ENCODE measurements at places on chromosomes 16 and 17.

GRCh38 chr16:88059701-88060386 is 108.6 kb downstream of the BANP start:
- no peak for DNase-seq

- DNase-seq = no peak
These were observed 6.2 kb upstream of the ZFHX3 start for GRCh38 chr16:73054125-73054484.

DNA sequence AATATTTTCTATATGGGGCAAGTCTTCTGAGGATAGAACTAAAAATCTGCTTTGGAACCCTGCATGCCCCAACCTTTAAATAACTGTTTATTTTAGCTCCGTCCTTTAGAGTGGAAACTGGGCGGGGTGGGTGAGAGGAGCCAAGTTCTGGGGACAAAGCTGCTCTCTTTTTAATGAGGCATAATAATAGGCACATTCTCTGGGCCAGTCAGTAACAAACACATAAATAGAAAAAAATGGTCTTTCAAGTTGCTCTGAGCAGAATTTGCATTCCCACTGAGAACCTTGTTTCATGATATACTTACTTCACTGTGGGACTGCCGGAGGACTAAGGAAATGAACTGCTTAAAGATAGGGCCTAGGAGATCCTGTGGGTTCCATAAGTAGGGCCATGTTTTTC is 51.5 kb downstream of the KNOP1 start:
- no peak for DNase-seq

DNA sequence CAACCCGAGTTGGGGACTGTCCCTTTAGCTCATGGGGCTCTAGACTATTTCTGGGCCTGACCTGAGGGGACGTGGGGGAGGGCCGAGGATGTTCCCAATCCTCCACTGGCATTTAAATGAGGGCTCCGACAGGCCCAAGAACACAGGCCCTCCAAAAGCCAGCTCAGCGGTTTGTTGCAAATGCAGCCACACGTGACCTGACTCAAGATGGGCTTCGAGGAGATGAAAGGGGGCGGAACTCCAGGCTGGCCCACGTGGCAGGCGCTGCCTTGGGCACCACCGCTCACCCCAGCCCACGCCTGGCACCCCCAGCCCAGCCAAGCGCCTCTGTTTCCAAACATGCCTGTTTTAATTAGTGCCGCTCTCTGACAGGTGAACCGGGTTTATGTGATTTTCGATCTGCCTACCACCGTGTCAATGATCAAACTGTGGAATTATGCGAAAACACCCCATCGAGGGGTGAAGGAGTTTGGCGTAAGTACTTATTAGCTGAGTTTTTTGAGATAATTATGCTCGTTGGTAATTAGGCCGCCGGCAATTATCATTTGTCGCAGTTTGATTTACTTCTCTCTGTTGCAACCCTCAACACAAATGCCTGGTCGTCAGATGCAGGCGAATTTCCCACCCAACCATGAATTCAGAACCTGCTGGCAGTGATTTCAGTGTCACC is 226.7 kb downstream of the KATNIP start:
- no peak for DNase-seq

GRCh38 chr17:54373970-54374369 is 526.7 kb upstream of the TOM1L1 start:
- no peak for DNase-seq

DNA sequence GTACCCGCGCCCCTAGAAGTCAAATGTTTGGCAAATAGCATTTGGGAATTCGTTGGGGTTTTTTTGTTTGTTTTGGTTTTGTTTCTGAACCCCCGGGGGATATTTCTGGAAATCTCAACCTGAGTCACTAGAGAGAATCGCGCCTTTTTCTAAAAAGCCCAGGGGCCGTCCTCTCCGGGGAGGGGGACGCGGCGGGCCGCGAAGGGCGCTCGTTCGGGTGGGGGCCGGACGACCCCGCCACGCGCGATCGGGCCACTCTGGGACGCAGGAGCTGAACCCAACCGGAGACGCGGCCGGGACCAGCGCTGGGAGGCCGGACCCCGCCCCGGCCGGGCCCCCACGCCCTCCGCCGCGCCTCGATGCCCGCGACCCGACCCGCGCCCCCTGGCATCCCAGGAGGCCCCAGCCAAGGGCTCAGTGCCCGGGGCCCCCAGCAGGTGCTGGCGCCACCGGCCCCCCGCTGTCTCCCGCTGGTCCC is 302 bp downstream of the LITAF start:
- DNase-seq = no peak

DNA sequence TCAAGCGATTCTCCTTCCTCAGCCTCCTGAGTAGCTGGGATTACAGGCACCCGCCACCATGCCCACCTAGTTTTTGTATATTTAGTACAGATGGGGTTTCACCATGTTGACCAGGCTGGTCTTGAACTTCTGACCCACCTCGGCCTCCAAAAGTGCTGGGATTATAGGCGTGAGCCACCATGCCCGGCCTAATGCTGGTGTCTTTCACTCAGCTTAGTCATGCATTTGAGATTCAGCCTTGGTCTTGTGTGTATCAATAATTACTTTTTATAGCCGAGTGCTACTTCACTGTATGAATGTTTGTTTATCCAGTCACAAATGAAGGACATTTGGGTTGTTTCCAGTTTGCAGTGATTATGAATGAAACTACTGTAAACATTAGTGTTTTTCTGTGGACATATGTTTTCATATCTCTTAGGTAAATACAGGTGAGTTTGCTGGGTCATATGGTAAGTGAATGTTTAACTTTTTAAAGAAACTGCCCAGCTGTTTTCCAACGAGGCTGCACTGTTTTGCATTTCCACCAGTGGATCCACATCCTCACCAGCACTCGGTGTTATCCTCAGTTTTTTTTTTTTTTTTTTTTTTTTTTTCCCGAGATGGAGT is 11.0 kb upstream of the PLCG2 start:
- no peak for DNase-seq

DNA sequence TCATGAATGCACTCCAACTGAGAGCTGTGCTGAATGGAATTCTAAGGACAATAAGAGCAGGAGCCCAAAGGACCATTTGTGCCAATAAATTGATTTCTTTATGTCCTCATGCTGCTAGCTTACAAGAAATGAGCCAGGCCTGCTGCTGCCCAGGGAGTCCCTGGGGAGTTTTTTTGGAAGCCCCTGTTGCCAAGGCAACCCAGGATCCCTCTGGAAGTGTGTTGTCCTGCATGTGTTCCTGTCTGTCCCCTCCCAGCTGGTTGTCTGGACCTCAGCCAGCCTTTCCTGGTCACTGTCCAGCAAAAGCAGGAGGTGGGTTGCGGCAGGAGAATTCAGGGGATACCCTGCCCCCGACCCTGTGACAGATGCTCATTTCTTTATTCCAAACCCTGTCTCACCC is 51.0 kb upstream of the GPRC5B start:
- DNase-seq = no peak

DNA sequence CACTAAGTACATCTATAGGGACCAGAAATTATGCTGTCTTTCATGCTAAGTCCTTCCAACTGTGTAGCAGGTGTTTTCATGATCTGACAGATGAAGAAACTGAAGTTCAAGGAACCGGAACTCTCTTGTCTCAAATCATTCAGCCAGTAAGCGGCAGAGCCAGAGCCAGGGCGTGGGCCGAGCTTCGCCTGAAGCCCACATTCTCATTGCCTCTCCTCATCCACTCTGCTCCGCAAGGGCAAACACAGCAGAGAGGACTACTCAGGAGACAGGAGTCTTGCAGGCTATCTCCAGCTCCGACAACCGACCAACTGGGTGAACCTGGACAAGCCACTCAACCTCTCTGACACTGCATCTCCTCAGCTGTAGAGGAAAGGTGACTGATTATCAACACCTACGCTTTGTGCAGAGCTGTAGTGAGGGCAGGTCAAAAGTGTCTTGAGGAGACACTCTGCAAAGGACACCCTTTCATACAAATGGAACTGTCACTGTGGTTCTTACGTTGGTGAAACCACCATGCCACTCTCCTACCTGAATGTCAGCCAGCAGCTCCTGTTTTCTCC is 72.9 kb downstream of the CYTH1 start:
- no peak for DNase-seq

GRCh38 chr16:58842746-58843145 is 108.6 kb upstream of the GOT2 start:
- DNase-seq = no peak

- DNase-seq = no peak
These were observed 1.3 kb downstream of the CDR2 start for GRCh38 chr16:22372882-22373661.

GRCh38 chr16:11692651-11693050 is 24.4 kb downstream of the SNN start:
- DNase-seq = no peak
